ENCODE measurements at places on chromosomes 2 and 18. TPM values are rescaled to one million over a fixed set of nuclear protein-coding genes. Genes with fewer than 3 reads are reported as not detected.

The SGPP2 gene
- total RNA-seq, result 0.44 TPM

The TEKT4 gene
- not detected for total RNA-seq

The FAM124B gene
- 0.15 TPM for total RNA-seq

The ASTL gene
- total RNA-seq, result 1.9 TPM

The PAX3 gene
- not detected for total RNA-seq

The MEP1B gene
- total RNA-seq, result not detected

The DPYSL5 gene
- total RNA-seq, result not detected

The IL1B gene
- not detected for total RNA-seq

The GDF7 gene
- total RNA-seq, result not detected

The DQX1 gene
- total RNA-seq, result 0.94 TPM

The COLEC12 gene
- total RNA-seq, result not detected

GRCh38 chr18:68406761-68407160, 308.1 kb downstream of the TMX3 start:
- DNase-seq, result no peak

GRCh38 chr18:77481541-77481940, 231.9 kb downstream of the GALR1 start:
- DNase-seq, result no peak

DNA sequence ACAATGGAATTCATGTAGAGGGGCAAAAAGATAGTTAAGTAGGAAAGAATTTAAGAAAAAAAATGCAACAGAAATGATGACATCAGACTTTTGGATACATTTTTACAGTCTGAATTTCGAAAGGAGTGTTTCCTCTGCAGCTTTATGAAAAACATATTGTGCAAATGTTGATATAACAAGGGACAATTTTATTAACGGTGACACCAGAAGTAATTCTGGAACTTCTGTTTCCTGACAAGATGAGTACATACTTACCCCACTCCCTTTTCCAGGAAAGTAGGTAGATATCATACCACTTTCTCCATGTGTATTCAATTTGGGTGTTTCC, 369.6 kb downstream of the FBXO15 start:
- no peak for DNase-seq

DNA sequence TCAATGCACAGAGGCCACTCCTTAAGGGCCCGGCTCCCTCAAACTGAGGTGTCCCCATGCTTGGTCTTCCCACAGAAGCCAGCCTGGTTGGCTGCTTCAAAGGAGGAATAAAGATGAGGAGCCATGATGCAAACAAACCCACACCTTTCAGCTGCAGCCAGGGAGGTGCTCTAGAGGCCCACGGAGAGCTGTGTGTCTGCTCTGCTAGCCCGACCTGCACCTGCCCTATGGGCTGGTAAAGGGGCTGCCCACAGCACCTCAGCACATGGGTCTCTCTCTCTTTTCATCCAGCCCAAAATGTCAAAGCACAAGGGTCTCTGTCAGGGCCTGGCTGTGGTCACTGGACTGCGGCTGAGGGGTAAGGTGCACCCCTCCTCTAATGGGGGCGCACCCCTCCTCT, 132.1 kb downstream of the MSH2 start:
- DNase-seq, result no peak

DNA sequence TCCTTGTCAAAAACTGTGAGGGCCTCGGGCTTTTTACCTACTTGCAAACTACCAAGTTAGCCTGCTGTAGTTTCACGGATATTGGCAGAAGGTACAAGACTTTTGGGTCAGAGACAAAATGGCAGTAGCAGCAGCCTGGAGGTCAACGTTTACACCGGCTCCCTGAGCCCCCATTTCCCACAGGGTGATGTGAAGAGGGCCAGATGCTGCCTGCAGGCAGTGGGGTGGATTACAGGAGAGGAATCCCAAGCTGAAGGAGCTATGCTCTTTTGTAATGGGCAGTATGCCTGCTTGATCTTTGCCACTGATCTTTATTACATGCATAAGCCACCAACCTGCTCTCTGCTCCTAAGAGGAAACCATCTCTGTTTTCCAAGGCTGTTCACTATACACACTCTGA, 29.5 kb upstream of the SP5 start:
- no peak for DNase-seq

GRCh38 chr18:63844254-63844653, 43.3 kb upstream of the SERPINB2 start:
- DNase-seq, result no peak

Measured in activated CD8-positive, alpha-beta memory T cell treated with anti-CD3 and anti-CD28 coated beads, Interleukin-2, amount 10 ng/mL, durations not matched to agents 7 days and 5 days (primary cell).